Memory B cell (primary cell): ENCODE measurements at places on chromosomes 2 and 18.

GRCh38 chr2:8860239-8860638 is 22.8 kb upstream of the KIDINS220 start:
- DNase-seq: no peak

DNA sequence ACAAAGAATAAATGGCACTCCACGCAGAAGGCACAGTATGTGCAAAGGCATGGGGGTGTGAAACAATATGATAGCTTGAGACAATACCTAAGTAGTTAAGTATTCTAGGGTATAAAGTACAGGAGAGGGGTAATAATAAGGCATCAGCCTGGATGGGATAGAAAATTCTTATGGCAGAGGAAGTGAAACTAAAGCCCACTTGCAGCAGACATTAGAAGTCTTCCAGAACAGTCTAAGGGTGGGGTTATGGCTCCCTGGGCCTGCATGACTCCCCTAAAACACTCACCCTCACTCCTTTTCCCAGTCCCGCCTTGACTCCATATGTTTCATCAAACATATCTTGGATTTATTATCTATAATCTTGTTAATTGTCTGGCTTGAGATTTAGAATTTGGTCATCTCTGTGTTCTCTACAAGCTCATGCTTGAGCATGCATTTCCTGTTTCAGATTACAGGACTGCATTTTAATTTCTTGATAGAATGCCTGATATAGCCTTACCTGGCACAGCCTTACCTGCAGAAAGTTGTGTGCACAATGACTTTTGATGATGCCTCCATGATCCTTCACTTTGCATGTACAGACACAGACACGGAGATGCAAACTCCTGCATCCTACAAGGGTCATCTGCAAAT is 28.5 kb upstream of the TMBIM1 start:
- no peak for DNase-seq

DNA sequence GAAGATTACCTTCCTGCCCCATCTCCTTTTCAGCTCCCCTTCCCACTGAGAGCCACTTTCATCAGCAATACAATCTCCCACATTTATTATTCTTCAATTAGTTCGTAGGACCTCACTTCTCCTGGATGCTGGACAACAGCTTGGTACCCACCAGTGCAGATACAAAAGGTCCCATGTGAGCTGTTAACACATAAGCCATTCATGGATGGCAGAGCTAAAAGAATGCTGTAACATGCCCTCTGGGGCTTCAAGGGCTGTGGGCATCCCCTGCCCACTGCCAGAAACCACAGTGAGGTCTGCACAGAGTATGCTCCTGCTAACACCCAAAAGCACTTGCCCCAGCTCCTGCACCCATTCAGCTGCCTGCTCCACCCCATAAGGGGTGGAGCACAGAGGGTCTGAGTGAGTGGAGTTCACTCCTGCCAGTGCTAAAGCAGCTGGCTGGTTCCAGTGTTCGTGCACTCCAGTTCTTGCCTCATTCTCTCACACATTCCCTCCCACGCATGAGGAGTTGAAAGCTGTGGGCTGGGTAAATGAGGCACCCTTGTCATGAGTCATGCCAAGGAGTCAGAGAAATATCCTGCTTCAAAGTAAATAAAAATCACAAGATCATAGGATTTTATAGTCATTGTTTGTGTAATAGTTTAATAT is 305.9 kb upstream of the TMEFF2 start:
- no peak for DNase-seq

DNA sequence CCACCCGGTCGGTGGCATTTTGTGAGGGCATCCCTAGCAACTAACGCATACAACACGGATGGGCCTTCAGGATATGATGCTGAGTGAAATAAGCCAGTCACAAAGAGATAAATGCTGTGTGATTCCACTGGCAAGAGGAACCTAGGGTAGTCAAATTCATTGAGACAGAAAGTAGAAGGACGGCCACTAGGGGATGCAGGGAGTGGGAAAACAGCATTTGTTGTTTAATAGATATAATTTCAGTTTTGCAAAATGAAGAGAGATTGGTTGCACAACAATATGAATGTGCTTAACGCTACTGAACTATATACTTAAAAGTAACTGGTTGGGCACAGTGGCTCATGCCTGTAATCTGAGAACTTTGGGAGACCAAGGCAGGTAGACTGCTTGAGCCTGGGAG is 112.9 kb downstream of the AFF3 start:
- peak; percentile 8 for DNase-seq

DNA sequence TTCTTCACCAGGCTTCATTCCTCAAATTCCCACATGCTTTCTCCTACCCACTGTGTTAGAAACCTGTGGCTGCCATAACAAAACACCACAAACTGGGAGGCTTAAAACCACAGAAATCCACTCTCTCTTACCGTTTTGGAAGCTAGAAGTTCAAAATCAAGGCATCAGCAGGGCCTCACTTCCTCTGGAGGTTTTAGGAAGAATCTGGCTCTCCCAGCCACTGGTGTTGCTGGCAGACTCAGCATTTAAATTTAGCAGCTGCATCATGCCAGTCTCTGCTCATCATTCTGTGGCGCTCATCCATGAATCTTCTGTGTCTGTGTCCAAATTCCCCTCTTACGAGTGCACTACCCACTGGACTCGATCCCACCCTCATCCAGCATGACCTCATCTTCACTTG is 248.5 kb downstream of the ZNF516 start:
- DNase-seq: no peak

GRCh38 chr18:50973367-50974126 is 5.7 kb downstream of the ELAC1 start:
- no peak for DNase-seq

DNA sequence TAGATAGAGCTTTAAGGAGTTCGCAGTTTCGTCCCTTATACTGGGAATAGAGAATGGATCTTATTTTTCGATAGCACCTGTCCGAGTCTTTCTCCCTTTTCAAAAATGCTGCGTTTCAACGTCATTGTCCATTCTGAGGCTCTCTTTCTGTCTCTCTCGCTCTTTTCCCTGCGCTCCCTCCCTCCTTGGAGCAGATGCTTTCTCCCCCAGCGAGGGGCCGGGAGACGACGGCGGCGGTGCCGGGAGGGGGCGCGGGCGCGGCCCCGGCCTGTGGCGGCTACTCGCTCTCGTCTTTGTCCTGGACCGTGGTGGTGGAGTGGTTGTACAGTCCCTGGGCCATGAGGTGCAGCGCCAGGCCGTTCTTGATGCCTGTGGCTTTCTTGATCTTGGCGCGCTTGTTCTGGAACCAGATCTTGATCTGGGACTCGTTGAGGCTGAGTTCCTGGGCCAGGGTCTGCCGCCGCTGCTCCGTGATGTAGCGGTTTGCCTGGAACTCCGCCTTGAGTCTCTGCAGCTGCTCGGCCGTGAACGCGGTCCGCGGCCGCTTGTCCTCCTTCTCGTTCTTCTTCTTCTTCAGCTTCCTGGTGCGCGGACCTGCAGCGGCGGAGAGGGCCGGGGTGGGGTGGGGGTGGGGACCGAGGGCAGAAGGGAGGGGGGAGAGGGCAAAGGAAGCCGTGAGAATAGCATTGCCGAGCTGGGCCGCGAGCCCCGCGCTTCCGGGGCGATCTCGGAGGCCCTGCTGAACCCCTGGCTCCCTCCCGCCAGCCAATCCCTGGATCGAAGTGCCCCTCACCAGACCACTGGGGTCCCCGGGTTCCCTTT is 4.6 kb downstream of the EN1 start:
- peak; percentile 10 for DNase-seq

- DNase-seq: no peak
Observed at GRCh38 chr2:224893848-224894247, 148.4 kb downstream of the DOCK10 start.

DNA sequence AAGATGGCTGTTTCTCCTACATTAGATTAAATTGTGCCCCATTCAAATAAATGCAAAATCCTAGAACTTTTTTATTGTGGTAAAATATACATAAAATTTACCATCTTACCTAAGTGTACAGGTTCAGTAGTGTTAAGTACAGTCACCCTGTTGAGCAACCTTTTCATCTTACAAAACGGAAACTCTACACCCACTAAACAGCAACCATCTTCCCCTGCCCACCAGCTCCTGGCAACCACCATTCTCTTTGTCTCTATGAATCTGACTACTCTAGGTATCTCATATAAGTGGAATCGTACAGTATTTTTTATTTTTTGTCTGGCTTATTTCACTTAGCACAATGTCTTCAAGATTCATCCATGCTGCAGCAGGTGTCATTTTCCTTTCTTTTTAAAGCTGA is 53.0 kb downstream of the ASXL2 start:
- no peak for DNase-seq

DNA sequence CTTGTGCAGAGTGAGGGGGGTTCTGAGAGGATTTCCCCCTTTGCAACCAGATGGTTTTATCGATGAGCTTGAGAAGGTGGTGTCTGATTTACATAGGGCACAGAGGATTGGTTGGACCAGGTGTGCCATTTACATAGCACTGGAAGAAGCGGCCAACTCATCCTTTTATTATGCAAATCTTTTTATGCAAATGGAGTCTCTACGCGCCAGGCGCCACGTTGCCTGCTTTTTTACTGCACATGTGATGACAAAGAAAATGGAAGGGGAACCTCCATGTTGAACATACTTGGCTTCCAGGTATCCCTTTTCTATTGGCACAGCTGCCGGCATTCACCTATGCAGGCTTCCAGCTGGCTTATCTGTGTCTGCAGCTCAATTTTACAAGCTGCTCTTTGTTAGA is 18.4 kb upstream of the TXNL4A start:
- no peak for DNase-seq

DNA sequence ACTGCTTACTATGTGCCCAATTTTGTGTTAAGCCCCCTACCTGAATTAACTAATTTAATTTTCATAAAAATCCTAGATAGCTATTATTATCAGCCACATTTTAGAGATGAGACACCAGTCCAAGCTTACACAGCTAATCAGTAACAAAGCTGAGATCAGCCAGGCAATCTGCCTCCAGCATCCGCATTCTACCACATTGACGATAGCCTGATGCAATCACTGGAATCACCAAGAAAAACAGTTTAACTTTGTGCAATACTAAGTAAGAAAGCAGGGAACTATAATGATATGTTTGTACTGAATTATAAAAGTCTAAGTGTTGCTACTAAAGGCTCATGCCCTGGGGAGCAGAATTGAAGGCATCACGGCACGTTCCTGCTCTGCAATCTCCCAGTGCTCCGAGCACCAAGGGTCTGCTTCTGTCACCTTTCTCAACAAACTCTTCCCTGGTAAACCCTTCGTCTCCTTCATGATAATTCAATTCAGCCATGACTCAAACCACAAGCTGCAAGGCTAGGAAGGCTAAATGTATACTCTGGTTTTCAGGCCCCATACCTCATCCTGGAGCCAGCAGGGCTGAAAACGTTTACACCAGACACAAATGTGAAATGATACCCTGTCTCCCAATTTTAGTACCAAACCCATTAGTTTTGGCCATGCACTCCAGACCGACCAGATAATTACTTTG is 19.4 kb downstream of the KANSL3 start:
- DNase-seq: no peak

DNA sequence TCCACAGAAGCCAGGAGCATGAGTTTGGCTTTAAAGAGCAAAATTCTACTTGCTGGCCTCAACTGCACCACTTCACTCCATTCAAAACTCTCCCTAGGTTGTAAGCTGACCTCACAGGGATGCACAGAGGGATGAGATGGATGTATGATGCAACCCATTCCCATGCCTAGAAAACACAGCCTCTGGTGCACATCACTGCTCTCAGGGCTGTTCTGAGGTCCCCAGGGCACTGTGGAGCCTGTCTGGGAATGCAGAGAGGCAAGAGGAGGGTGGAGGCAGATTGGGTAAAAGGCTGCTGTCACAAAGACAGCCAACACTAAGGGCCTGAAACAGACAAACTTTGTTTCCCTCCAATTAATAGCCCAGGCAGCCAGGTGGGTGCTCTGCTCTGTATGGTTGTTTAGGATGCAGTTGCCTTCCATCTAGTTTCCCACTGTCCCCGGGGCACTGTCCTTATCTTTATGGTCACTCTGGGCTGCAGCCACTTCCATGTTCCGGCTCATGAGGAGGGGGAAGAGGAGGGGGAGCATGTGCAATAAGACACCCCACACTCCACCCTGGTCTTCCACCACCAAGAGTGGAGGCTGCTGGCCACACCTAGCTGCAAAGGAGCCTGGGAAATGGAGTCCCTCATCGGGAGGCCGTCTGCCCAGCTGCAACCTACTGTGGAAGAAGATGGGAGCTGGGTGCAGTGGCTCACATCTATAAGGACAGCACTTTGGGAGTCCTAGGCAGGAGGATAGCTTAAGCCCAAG is 7.0 kb downstream of the GPR45 start:
- DNase-seq: no peak

- no peak for DNase-seq
Observed at GRCh38 chr18:907115-907884, 2.6 kb downstream of the ADCYAP1 start.
